ENCODE measurements at places on chromosomes 5 and 9. TPM values are rescaled to one million over a fixed set of nuclear protein-coding genes. Genes with fewer than 3 reads are reported as not detected.

Gene FGF1
- total RNA-seq: 0.25 TPM

DNA sequence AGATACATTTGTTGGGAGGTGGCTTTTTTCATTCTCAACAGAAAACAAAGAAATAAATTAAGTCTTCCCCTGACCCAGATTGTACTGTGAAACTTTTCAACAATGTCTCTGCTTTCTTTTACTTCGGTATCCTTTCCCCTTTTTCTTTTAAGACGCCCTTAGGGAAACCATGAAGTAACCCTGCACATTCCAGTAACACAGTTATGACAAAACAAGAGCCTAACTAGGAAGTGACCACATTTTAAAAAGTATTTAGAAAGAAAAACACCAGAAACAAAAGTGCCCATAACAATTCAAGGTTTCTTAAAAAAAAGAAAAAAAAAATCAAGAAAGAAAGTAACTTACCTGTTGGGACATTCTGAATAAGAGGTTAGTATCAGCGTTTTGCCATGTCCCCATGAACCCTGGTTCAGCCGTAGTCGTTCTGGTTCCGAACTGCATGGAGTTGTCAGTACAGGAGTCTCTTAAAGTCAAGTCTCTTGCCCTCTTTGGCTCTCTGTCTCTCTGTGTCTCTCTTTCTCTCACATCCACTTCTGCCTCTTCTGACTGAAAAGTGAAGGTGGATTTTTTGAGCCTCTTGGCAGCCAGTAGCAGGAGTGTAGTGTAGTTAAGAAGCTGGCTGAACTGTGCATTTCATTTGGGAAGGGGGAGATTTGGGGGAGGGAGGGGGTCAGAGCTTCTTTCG is 142.9 kb downstream of the BNC2 start:
- DNase-seq: no peak

Gene DBH
- 16.7 TPM for total RNA-seq

Gene SPATA31D4
- not detected for total RNA-seq

- no peak for DNase-seq
These were observed 47.8 kb upstream of the CXCL14 start for GRCh38 chr5:135626636-135627035.

- DNase-seq: no peak
These were observed 9.6 kb downstream of the SEC61B start for GRCh38 chr9:99231711-99232110.

Gene BNC2
- total RNA-seq: 0.55 TPM

DNA sequence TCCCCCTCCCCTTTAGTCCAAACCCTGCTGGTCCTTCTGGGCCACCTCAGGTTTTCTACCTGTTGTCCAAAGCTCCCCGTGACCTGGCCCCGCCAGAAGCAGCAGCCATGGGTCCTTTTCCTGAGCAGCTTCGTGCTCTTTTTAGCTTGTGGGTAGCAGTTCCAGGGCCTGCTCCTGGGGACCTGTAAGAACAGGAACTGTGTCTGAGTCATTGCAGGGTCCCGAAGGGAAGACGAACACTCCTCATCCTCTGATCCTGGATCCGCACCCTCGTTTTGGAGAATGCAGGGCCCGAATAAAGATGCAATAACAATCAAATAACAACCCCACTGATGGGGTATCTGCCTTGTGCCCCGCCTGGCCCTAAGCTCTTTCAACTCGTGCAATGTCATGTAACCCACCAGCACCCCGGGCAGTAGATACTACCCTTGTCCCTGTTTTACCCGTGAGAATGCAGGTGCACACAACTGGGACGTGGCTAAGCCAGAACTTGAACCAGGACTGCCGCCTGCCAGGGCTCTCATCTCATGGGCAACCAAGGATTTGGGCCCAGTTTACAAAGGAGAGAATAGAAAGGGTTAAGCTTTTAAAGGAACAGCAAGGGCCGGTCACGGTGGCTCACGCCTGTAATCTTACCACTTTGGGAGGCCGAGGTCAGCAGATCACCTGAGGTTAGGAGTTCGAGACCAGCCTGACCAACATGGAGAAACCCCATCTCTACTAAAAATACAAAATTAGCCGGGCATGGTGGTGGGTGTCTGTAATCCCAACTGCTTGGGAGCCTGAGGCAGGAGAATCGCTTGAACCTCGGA is 33.2 kb downstream of the NEK6 start:
- DNase-seq: no peak

Gene C9orf153
- total RNA-seq: 0.15 TPM

Gene SYK
- 3.2 TPM for total RNA-seq

DNA sequence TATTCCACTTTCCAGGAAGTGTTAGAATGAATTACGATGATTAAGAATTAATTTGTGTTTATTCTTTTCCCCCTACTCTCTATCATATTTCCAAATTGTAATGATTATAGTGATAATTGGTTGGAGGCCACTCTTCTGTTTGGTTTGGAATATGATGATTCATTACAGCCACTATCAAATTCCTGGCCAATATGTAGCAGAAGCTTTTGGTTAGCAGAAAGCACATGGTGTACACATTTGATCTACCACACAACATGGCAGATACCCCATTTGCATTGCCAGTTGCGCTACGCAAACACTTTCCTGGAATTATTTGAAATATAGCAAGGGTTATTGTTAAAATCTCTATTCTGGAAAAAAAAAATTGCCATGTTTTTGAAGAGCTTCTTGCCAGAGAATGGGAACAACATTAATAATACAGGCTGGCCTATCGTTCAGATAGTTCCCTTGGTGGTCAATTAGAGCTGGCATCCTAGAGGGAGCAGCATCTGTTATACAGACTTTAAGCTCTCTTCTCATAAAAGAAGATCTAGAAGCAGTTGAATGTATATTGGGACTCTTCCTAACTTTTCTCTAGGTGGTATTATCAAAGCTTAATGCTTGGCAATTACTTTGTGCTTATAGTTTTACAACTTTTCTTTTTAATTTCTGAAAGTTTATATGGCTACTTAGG is 455.0 kb upstream of the ACTBL2 start:
- no peak for DNase-seq

Gene CHMP5
- total RNA-seq: 20.0 TPM

Gene NR5A1
- total RNA-seq: 0.40 TPM

GRCh38 chr5:7419367-7419766 is 23.4 kb downstream of the ADCY2 start:
- DNase-seq: no peak

- no peak for DNase-seq
These were observed 2.8 kb downstream of the NR6A1 start for GRCh38 chr9:124768334-124768733.

- DNase-seq: no peak
These were observed 43.2 kb upstream of the IER5L start for GRCh38 chr9:129221233-129221632.

DNA sequence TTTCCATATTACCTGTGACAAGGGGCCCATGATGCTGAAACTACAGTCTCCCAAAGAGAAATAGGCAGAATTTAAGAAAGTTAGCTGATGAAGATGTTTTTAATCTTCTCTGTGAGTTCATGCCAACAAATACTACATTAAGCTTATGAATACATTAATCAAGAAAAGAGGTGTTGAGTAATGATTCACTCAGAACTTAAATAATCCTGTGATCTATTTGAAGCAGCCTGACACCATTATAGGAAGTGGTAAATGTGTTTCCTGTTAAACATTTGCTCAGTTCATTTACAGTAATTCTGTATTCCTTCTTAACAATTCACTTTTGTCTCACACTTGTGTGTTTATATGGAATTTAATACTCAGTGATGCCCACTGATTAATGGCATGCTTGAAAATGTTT is 75.0 kb upstream of the IZUMO3 start:
- DNase-seq: no peak

- DNase-seq: no peak
These were observed 37.3 kb downstream of the CSF2 start for GRCh38 chr5:132110930-132111329.

Gene SOWAHA
- 1.7 TPM for total RNA-seq

Gene RLN1
- not detected for total RNA-seq

DNA sequence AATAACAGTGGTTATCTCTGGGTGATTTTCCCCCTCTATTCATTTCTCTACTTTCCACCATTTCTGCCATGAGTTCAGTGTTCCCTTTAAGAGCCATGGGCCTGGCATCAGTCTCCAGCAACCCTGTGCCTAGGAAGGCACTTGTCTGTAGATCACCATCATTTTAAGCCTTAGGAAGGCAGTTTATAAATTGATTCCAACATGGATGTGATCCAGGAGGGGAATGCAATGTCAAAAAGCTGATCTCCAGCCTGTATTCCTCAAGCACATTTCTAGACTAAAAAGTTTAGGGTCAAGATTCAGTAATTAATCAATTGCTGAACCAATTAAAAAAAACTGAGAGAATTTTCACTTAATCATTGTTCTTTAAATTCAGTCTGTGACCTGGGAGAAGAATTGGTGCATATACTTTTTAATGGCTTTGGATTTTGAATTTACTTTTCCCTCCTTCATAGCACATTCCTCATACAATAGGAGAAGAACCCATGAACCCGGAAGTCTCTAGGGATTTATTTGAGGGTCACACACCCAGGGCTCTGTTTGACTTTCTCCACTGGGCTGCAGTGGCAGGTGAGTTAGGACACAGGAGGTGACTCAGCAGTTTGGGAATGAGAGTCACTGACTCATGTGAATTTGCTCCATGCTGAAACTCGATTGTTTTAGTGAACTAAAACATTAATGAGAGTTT is 6.1 kb upstream of the ERMP1 start:
- DNase-seq: peak; percentile 64

- no peak for DNase-seq
These were observed 141.4 kb downstream of the NPR3 start for GRCh38 chr5:32852535-32852934.

Gene LRRC14B
- not detected for total RNA-seq

DNA sequence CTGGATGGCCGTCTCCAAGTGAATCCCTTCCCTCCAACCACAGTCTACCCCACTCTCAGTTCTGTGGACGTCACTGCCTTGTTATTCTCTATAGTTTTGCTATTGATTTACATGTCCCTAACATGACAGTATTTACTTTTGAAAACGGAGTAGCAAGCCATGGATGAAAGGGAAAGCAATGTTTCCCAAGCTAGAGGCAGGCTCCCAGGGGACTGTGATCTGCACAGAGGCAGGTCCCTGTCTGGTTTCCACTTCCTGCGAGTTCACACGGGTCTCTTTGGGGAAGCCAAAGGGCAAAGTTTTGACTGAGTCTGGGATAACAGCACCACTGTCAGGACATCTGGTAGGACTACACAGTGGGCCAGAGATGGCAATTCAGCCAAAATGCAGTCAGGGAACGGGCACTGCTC is 12.7 kb downstream of the C9orf153 start:
- no peak for DNase-seq

GRCh38 chr5:174553556-174553955 is 170.8 kb upstream of the MSX2 start:
- no peak for DNase-seq

Gene HACD4
- total RNA-seq: 0.13 TPM

- DNase-seq: no peak
These were observed 440.0 kb downstream of the ENC1 start for GRCh38 chr5:74200560-74200959.

DNA sequence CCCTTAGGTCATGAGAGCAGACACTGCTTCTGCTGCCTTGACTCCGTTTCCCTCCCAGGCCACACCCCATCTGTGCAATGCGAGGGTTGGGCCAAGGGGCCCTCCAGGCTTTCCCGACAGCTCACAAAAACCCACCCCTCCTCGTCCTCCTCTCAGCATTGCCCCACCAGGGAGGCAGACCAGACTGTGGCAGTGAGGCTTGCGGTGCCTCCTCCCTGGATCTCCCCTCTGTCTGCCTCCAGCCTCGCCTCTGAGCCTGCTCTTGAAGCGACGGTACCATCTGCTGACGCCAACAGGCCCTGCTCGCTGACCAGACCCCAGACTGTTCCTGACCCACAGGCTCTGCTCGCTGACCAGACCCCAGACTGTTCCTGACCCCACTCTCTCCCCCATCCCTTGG is 99.2 kb upstream of the CACNA1B start:
- DNase-seq: no peak

Gene SAPCD2
- 0.15 TPM for total RNA-seq

GRCh38 chr9:110252509-110253139 is 3.7 kb downstream of the TXN start:
- DNase-seq: no peak

GRCh38 chr5:83428126-83428525 is 43.4 kb upstream of the VCAN start:
- DNase-seq: no peak

- DNase-seq: no peak
These were observed 303 bp downstream of the LIFR start for GRCh38 chr5:38556088-38556598.

- no peak for DNase-seq
These were observed 37.3 kb downstream of the CAPSL start for GRCh38 chr5:35900972-35901695.

- DNase-seq: no peak
These were observed 804.6 kb upstream of the COX7C start for GRCh38 chr5:85813146-85813545.

- no peak for DNase-seq
These were observed 188.4 kb downstream of the ACER2 start for GRCh38 chr9:19597176-19597575.

- DNase-seq: no peak
These were observed 80.1 kb upstream of the LPAR1 start for GRCh38 chr9:111118256-111118948.

GRCh38 chr5:8500426-8500825 is 631.5 kb downstream of the MTRR start:
- DNase-seq: no peak

Measured in left lobe of liver (tissue), 2 donors.